Activated T-cell treated with anti-CD3 and anti-CD28 coated beads for 24 hours (primary cell): ENCODE measurements at places on chromosomes 6 and 20.

GRCh38 chr20:15576411-15576810 lies 996.8 kb downstream of the KIF16B start:
- no peak for DNase-seq

DNA sequence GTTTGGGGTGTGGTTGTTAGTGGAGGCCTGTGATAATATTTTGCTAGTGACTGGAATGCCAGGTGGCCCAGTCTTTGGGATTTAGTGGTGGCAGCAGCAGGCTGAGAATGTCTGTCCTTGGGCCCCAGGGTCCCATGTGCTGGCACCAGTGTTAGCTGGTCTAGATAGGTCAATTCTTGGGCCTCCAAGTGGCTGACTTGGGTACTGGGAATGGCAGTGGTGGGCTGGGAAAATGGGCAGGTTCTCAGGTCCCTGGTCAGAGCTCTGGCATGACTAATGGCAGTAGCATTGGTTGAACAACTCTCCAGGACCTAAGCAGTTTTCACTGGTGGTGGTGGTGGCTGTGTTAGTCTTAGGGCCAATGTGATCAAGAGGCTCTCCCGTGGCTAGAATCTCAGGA lies 50.3 kb downstream of the OLIG3 start:
- DNase-seq, result no peak

DNA sequence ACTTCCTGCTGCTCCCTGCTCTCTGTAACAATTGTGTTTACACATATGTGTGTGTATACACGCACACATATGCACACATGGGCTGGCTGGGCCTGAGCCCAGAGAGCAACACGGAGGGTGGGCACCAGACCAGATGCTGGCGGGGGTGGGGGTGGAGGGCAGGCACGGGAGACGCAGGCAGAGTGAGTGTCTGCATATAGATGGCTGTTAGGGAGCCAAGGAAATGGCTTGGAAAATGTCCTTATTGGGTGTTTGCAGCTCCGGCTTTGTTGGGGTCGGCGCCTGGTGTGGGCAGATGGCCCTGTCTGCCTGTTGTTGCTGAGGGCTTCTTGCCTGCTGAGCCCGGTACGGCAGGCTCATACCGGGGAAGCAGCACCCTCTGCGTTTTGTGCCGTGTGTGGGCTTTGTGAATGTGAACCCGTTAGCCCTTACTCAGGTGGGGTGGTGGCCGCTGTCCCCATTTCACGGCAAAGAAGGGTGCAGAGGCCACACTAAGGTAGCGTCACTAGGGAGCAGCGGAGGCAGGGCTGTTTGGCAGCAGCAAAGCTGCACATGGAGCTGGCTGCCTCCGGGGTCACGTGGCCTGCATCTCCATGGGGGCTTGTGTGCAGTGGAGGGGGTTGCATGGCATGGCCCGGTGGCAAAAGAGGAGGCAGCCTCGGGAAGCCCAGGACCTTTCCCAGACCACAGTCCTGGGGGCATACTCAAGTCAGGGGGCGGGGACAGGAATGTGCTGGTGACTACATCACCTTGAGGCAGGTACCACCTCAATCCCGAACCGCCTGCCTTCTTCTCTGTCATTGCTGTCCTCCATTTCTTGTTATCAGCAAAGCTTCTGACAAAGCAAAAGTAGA lies 47.4 kb upstream of the SRF start:
- no peak for DNase-seq

GRCh38 chr6:53287336-53288225 lies 61.2 kb downstream of the ELOVL5 start:
- no peak for DNase-seq

DNA sequence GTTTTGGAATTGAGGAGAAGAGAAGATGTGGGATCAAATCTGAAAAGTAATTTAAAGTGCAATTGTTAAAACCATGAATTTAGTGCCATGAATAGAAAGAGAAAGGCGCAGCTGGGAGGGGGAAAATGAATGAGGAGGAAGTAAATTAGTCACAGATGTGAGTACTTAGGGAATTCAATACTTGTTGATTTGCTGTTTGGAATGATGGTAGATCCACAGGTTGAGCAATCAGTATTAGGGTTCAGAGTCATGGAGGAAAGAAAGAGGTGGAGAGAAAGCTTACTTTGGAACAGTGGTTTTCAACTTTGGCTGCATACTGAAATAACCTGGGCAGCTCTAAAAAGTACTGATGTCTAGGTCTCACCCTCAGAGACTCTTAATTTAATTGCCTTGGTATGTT lies 229.7 kb upstream of the ASCC3 start:
- DNase-seq, result no peak

DNA sequence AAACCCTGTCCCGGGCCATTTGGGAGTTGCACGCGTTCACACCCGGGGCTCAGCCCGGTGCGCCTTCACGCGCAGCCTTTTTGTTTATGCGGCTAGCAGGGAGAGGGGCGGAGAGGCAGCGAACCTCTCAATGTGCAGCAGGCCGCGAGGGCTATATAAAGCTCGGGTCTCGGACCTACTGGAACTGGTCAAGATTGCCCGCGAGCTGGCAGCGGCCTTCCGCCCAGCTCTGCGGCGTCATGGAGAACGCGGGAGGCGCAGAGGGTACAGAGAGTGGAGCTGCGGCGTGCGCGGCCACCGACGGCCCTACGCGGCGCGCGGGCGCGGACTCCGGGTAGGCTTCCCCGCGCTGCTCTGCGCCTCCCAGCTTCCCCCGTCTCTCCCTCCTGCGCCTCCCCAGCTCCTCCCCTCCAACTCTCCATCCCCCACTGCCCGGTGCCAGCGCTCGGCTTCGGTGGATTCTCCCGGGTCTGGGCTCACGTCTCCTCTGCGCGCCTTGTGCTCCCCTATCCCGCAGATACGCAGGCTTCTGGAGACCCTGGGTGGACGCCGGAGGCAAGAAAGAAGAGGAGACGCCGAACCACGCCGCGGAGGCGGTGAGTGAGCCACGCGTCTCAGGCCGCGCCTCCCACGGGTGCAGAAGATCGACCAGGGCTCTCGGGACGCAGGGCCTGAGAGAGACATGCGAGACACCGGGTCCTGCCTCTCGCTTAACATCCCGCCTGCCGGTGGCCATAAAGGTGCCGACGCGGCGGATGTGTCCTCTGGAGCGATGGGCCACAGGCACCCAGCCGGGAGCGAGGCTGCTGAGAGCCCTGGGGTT lies at the start of gene RIPPLY2:
TSS of gene RIPPLY2 (plus strand) at position 183 of the 823 bp plus-strand sequence. CDS start at position 240, 57 bp downstream.
- no peak for DNase-seq

DNA sequence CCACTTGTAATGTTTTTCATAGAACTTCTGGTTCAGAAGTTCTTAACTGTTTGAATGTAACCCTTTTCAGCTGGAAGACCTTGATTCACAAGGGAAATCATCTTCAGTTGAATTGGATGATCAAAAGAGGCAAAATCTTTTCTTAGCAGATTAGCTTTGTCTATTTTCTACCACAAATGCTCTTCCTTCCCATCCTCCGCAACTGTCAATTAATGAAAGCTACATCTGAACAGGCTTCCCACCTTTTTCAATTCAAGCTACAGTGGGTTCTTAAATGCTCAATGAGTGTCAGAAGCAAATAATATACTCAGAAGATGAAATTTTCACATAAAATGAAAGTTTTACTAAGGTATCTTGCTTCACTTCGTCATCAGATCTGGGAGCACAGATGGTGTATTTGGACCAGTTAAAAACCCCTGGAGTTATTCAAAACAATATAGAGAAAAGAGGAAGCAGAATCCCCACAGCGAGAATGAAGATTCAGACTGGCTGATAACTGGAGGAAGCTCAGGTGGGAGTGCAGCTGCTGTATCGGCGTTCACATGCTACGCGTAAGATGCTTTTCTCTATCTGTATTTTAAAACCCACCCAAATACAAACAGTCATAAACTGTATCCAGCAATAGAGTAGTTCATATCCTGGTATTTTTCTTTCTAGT lies 19.4 kb downstream of the QRSL1 start:
- no peak for DNase-seq

- no peak for DNase-seq
These were observed 63.0 kb upstream of the NXT1 start for GRCh38 chr20:23287354-23288190.

GRCh38 chr6:163419413-163420288 lies 5.1 kb downstream of the QKI start:
- no peak for DNase-seq

DNA sequence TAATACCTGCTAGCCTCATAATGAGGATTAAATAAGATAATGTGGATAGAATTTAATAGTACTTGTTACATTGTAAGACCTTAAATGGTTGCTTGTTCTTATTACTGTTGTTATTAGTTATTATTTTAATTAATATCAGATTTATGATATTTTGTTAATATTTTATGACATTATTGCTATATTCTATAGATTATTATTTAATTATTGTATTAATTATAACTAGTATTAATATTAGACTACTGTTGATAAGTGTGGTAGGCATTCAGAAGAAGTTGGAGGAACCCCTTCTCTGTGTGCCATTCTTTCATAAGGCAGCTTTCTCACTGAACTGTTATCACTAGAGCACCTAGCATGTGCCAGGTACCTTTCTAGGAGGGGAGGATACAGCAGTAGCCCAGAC lies 2.6 kb upstream of the NEDD9 start:
- no peak for DNase-seq

GRCh38 chr6:18835976-18836375 lies 448.8 kb downstream of the RNF144B start:
- DNase-seq, result no peak
